ENCODE measurements at places on chromosomes 16 and 17.
A peak's percentile ranks its signal among the peaks of the same experiment; 100 is the strongest.

GRCh38 chr16:27225536-27226360 lies 22.4 kb downstream of the KDM8 start:
- DNase-seq, result no peak

GRCh38 chr16:88494335-88495154 lies 41.5 kb downstream of the ZFPM1 start:
- DNase-seq, result no peak

GRCh38 chr17:610276-610675 lies 104.4 kb downstream of the VPS53 start:
- no peak for DNase-seq

GRCh38 chr16:28895609-28896008 lies 17.3 kb downstream of the ATP2A1 start:
- DNase-seq, result no peak

- no peak for DNase-seq
Measured at GRCh38 chr16:88045820-88046303, 94.6 kb downstream of the BANP start.

GRCh38 chr17:72555052-72555451 lies 434.2 kb downstream of the SOX9 start:
- DNase-seq, result no peak

DNA sequence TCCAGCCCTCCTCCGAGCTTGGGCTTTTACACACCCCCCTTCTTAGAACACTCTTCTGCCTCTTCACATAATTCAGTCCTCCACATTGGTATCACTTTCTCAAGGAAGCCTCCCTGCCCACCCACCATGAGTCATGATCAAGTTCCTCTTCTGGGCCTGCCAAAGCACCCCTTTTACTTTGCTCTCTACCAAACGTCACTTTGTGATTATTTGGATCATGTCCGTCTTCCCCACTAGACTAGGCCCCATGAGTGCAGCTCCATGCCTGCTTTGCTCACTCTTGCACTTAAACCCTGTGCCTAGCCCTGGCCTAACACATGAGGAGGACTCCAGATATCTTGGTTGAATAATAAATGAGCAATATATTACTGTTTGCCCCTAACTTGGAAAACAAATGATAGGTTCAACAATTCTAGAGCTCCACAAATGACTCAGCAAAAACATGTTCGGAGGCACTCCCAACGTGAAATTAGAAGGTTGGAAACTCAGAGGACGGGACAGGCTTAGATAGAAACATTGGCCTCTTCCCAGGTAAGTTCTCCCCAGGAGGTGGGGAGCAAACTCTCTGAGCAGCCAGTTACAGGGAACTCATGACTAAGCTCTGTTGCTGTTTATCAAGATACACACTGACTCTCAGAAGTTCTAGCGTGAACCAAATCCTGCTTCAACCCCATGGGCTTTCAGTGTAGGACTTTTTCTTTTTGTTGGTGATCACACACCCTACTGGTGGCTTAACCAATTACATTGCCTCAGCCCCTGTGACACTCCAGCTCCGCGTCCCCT lies 28.3 kb downstream of the G6PC1 start:
- DNase-seq, result no peak

DNA sequence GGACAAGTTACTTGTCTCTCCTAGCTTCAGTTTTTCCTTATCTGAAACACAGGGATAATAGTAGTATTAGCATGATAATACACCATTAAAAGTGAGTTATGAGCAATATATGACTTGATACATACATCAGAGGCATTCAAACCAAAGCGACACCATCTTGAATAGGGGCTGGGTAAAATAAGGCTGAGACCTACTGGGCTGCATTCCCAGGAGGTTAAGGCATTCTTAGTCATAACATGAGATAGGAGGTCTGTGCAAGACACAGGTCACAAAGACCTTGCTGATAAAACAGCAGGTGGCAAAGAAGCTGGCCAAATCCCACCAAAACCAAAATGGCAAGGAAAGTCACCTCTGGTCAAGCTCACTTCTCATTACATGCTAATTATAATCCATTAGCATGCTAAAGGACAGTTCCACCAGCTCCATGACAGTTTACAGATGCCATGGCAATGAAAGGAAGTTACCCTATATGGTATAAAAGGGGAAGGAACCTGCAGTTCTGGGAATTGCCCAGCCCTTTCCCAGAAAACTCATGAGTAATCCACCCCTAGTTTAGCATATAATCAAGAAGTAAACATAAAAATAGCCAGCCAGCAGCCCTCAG lies 37.2 kb upstream of the HS3ST3A1 start:
- no peak for DNase-seq

DNA sequence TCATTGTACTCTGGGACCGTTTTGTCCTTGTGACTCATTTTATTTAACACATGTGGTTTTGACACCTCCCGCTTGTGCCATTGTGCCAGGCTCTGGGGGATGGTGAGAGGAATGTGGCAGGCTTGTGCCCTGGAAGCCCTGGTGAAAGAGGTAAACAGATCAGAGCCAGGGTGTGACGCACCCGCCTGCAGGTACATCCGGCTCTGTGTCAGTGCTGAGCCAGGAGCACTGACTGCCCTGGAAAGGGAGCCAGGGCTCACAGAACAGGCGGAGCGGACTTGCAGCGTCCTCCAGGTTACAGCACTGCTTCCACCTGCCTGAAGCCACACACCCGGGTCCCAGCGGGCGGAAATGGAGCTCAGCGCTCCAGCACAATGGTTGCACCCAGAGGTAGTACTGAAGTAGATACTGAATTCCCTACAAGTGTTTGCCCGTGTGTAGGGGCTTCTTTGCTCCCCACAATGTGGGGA lies 30.6 kb downstream of the CDRT15 start:
- peak; percentile 26 for DNase-seq

DNA sequence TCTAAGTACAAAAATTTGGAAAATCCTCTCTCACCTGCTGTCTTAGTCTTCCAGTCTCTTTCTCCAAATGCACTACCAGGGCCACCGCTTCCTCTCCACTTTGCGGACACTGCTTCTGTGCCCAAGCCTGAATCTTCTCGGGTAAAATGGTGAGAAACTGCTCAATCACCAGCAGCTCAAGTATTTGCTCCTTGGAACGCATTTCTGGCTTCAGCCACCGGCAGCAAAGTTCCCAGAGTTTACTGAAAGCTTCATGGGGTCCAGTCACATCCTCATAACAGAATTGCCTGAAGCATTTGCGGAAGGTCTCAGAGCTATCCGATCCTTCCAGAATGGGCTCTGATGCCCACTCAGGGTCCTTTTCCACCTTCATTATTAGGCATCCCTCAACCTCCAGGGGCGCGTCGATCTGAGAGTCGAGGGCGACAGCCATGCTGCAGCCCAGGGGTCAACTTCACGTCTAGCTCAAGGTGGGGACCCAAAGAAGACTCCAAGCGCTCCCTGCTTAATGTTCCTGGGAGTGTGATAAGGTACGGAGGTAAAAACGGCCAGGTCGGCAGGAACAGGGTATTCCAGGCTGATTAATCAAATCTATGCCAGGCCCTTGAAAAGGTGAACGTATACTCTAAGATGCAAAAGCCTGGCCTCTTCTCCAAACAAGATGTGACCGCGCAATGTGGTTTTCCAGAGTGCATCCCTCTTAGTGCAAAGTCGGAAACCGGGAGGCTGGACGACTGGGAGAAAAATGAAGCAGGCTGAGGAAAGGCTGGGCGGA lies 763 bp downstream of the ZKSCAN2 start:
- no peak for DNase-seq

GRCh38 chr16:79328402-79329165 lies 272.0 kb downstream of the MAF start:
- no peak for DNase-seq

DNA sequence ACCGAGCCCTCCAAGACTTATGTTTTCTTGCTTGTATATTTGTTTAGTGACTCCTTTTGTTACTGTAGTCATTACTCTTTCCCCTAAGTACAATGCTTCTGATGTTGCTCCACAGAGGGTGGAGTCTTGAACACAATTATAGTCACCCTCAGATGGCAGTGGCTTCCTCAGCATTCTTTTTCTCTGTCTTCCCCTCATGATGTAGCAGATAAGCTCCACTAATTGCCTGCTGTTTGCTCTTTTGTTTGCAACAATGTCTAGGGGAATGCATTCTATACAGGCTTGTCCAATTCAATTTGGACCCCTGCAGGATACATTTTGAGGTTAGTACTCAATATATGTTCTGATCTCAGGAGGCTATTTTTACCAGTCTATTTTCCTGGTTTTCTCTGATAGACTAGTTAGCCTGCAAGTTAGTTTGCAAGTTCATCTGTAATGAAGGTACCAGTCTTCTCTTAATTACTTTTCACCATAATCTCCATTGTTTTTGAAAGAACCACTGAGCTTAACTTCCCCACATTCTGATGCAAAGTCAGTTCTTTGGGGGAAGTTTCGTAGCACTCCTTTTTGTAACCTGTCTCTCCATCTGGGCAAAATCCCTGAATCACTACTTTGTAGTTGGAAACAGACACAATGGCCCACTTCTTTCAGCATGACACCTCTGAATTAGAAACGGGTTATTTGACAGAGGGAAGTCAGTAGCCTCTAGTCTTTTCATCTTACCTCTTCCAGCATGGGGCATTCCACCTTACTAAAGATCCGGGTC lies 1509.2 kb downstream of the CDH11 start:
- no peak for DNase-seq

GRCh38 chr17:8887834-8888703 lies 20.6 kb upstream of the PIK3R6 start:
- DNase-seq, result no peak

DNA sequence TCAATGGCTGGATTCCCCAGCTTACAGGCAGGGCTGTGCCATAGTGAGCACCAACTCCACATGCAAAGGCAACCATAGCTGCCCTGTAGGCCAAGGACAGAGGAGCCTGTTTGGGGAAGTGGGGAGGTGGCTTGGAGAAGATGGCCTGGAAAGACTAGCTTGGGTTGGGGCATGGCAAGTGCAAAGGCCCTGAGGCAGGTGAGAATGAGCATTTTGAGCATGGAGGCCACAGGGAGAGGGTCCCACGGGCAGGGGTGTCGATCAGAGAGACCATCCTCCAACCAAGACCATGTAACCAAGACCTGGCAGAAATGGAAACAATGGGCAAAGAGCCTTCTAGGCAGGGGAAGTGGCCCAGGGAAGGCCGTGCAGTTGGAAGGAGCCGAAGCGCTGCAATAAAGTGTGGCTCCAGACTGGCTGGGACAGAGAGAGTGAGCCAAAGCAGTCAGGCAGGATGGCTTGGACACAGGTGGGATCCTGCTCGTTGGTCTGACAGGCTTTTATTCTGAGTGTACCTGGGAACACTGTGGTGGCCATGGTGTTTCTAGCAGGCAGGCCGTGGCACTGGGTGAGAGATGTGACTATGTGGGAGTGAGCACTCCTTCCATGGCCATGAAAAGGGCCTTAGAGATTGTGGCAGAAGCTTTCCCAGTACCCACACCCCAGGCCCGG lies 24.8 kb upstream of the MPRIP start:
- no peak for DNase-seq

DNA sequence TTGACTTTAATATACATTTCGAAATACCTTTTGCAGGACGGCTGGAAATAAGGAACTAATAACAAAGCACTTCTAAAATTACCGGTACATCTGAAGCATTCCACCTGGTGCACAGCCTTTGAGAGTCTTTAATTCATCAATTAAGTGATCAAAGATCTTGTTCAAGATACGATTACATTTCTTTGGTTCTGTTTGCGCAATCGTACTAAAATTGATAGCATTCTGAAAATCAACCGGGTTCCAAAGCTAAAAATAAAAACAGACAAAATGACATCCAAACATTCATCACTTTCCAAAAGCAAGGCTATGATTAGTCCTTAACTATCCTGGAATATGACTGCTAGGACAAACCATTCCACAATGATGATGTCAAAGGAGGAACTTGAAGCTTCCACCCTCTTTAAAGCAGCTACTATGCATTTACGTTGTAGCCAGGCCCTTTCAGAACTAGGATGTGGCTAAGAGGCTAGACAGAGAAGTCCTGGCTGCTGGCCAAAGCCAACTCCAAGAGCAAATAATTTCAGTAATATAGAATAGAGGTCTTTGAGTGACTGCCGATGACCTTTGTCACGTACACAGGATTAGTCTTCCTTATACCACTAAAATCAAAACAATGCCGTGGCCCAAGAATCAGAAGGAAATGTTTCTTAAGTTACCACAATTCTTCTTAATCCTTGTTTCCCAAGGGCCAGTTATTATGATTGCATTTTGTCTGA lies 299.8 kb upstream of the PSMD7 start:
- no peak for DNase-seq

GRCh38 chr16:28846933-28847273 lies 755 bp upstream of the TUFM start:
- no peak for DNase-seq

DNA sequence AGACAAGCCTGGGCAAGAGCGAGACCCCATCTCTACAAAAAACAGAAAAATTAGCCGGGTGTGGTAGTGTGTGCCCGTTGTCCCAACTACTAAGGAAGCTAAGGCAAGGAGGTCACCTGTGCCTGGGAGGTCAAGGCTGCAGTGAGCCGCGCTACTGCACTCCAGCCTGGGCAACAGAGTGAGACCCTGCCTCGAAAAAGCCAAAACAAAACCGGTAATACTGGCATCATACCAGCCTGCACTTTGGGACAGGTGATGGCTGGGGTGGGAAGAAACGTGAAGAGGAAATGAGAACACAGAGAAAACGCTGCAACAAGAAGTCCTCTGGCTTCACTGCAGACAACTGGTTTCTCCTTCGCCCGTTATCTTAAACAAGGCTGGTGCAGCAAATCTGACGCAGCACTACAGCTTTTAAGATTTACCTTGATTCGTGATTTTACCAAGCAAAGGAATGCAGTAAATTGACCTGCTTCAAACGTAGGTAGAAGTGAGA lies 725 bp upstream of the CASC3 start:
- DNase-seq, result no peak

DNA sequence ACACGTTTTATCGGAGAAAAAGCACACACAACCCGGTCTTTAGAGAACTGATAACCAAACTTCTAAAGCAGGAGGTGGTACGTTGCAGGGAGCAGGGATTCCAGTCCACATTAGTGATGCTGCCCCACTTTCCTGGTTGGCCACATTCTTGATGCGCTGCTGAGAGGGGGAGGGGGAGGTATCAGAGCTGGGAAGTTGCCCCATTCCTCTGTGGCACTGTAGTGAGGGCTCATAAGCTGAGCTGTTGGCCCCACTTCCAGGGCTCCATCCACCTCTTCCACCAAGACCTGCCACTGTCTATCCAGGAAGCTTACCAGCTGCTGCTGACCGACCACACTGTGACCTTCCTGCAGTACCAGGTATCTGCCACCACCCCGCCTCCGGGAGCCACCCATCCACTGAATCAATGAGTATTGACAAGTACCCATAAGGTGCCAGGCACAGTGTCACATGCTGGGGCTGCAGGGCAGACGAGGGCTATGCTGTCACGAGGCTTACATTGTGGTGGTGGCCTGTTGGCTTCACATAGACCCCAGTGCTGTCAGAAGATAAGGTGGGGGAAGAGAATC lies 1.1 kb downstream of the TSEN54 start:
- DNase-seq, result no peak

- DNase-seq, result no peak
Measured at GRCh38 chr17:45160447-45161287, 1.0 kb upstream of the HEXIM2 start.

- DNase-seq, result no peak
Measured at GRCh38 chr17:82330322-82331239, 3.0 kb downstream of the SECTM1 start.

GRCh38 chr16:76346210-76346609 lies 69.0 kb downstream of the CNTNAP4 start:
- no peak for DNase-seq
